ENCODE measurements at places on chromosomes 11 and 22.

GRCh38 chr11:122513997-122514396, 141.5 kb upstream of the UBASH3B start:
- H3K4me3 ChIP-seq = no peak overlapping the region
- no peaks in the 10 kb centered on the region for H3K4me1 ChIP-seq
- H3K36me3 ChIP-seq = no peaks in the 10 kb centered on the region
- DNase-seq = no peak

DNA sequence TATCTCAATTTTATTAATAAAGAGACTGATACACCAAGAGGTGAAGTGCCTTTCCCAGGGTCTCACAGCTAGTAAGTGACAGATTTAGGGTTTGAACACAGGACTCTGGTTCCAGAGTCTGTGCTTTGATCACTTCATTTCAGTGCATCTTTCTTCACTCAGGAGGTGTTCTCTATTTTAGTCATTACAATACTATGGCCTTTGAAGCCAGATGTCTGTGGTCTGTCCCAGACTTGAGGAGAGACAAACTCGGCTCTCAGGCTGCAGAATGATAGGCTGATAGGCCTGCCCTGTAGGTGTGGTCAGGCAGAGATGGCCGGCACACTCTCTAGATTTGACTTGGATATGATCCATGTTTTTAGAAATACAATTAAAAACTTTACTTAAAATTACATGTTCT, 478.5 kb upstream of the CCDC90B start:
- H3K36me3 ChIP-seq = no peaks in the 10 kb centered on the region
- no peak overlapping the region for H3K4me3 ChIP-seq
- no peak overlapping the region for H3K27ac ChIP-seq
- no peaks in the 10 kb centered on the region for H3K4me1 ChIP-seq

DNA sequence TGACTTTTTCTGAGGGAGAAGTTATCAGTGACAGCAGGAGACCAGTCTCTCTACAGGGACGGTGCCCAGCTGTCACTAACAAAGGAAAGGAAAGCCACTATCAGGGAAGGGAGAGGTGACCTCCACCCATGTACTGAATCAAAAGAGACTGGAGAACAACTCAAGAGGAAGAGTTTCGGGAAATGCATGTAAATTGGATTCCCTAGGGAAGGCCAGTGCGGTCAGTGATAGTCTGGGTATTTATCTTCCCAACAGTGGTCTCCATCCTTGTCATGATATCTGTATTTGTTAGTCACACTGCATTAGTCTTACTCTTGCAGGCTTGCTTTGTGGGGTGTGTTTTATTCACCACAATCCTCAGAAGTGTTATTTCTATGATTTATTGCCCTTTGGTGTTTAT, 193.4 kb upstream of the KIRREL3 start:
- no peaks in the 10 kb centered on the region for H3K36me3 ChIP-seq
- DNase-seq = no peak

GRCh38 chr22:39173787-39174497, 21.5 kb upstream of the CBX7 start:
- H3K36me3 ChIP-seq = no peaks in the 10 kb centered on the region
- H3K27ac ChIP-seq = peak overlapping the region; percentile 50

- H3K4me1 ChIP-seq = no peaks in the 10 kb centered on the region
- no peak overlapping the region for H3K4me3 ChIP-seq
- H3K27ac ChIP-seq = no peak overlapping the region
These were observed 92.6 kb downstream of the ENTHD1 start for GRCh38 chr22:39800790-39801520.

GRCh38 chr11:13850231-13851005, 112.1 kb upstream of the SPON1 start:
- no peak overlapping the region for H3K27ac ChIP-seq
- H3K4me3 ChIP-seq = no peak overlapping the region
- no peaks in the 10 kb centered on the region for H3K27me3 ChIP-seq
- H3K4me1 ChIP-seq = no peaks in the 10 kb centered on the region

DNA sequence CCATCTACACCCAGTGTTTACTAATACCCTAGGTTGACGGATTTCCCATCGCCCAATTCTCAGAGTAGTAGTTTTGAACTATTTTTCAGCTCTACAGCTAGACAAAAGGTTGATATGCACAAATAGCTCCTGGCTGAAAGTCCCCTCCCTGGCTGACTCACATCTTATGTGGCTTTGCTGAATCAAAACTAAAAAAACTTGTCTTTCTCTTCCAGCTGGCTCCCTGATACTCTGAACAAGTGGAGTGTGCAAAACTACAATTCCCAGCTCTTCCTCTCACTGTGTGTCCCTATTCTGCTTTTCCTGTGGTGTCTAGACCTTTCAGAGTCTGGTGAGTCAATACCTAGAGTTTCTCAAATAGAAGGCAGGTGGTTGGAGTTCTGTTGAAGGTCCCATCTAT, 12.7 kb upstream of the LARGE1 start:
- H3K27me3 ChIP-seq = no peaks in the 10 kb centered on the region
- no peak overlapping the region for H3K4me3 ChIP-seq
- H3K27ac ChIP-seq = no peak overlapping the region
- H3K4me1 ChIP-seq = no peaks in the 10 kb centered on the region
- no peak for DNase-seq

- H3K4me3 ChIP-seq = no peak overlapping the region
- no peak overlapping the region for H3K27ac ChIP-seq
- DNase-seq = no peak
- peaks cover 52% of the 10 kb centered on the region for H3K27me3 ChIP-seq
- no peaks in the 10 kb centered on the region for H3K4me1 ChIP-seq
These were observed 6.8 kb downstream of the CACNA1I start for GRCh38 chr22:39577366-39577765.

- no peak for DNase-seq
- H3K4me1 ChIP-seq = peaks cover 61% of the 10 kb centered on the region
- peak overlapping the region; percentile 79 for H3K27ac ChIP-seq
These were observed 7.5 kb downstream of the TMEM138 start for GRCh38 chr11:61369372-61370348.

GRCh38 chr22:33329398-33329797, 271.2 kb upstream of the SYN3 start:
- DNase-seq = no peak
- no peaks in the 10 kb centered on the region for H3K36me3 ChIP-seq
- H3K27ac ChIP-seq = no peak overlapping the region
- no peaks in the 10 kb centered on the region for H3K4me1 ChIP-seq
